ENCODE measurements at places on chromosomes 3 and 15.

GRCh38 chr15:68642491-68642845, 63.7 kb downstream of the CORO2B start:
- DNase-seq, result no peak

- DNase-seq, result no peak
Observed at GRCh38 chr15:98446083-98446482, 202.3 kb upstream of the IGF1R start.

- DNase-seq, result no peak
Observed at GRCh38 chr3:139577909-139578308, 38.4 kb upstream of the RBP1 start.

DNA sequence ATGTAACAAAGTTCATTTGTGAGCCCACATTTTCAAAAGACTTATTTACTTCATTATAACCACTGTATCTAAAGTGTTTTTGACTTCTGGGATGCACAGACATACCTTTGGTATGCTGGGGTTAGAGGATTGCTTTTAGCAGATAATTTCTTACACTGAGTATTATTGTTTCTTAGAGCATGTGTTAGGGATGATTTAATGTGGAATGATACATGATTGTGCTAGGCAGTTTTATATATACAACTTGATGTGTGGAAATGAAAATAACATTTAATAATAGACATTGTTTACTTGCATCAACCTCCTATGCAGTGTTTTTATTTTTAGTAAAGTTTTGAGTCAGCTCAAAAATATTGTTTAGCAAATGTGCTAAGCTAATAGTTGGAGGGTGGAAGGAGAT, 3.4 kb downstream of the KIF23 start:
- DNase-seq, result no peak

- no peak for DNase-seq
Observed at GRCh38 chr3:167718582-167718981, 16.1 kb downstream of the PDCD10 start.

GRCh38 chr15:72919936-72920465, 132.3 kb upstream of the NEO1 start:
- no peak for DNase-seq

DNA sequence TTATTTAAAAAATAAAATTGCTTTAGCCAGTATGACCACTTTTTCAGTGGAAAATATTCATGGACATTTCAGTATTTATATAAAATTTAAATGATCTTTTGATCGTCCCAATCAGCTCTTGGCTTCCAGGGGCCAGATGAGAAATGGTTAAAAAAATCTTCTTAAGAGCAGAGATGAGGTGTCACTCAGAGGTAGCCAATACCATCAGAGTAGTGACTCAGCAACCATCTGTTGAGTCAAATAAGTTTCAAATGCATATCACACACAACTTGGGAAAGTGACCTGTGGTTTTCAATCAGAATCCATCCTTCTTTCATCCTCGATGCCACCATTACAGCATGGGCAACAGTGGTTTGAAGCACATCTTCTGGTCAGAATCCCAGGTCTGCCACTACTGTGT, 958.8 kb upstream of the NR2F2 start:
- DNase-seq, result no peak

DNA sequence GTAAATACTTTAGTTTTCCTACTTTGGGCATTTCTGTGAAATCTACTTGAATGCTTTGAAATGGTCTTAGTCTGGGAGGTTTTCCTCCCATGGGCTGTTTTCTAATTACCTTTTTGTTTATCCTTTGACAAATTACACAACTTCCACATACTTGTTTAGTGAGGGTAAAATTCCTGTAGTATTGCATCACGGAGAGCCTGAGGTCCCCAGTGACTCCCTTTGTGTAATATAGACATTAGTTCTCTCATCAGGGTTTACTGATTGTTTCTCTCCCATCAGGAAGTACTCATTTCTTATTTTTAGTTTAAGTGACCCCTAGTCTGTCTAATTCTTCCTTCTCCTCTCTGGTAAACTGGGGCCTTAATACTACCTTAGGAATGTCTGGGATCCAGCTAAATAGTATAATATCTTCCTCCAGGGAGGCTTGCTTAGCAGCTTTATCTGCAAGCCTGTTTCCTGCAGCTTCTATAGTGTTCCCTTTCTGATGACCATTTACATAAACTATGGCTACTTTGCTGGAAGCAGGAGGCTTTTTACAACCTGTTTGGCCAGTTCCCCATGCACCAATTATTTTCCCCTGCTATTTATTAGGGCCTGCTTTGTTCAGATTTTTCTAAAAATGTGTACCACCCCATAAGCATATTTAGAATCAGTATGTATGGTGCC, 87.2 kb upstream of the XCR1 start:
- no peak for DNase-seq

- no peak for DNase-seq
Observed at GRCh38 chr3:127887321-127887720, 27.7 kb upstream of the KBTBD12 start.

DNA sequence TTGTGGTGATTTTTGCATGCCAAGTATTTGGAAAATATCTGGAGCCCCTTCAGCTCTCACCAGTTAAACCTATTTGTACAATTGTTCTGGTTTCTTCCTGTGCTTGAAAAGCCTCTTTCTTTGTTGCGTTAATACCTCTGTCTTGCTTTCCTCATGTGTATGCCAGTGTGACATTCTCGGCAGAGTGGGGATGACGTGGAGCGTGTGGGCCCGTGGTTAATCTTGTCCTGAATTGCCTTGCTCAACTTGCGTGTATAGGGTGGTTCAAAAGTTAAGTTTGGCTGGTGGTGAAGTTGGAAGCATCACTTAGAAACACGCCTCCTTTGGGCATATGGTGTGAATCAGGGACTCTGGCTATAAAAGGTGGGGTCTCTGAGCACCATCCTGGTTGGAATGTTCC, 67.1 kb downstream of the IGF1R start:
- no peak for DNase-seq

DNA sequence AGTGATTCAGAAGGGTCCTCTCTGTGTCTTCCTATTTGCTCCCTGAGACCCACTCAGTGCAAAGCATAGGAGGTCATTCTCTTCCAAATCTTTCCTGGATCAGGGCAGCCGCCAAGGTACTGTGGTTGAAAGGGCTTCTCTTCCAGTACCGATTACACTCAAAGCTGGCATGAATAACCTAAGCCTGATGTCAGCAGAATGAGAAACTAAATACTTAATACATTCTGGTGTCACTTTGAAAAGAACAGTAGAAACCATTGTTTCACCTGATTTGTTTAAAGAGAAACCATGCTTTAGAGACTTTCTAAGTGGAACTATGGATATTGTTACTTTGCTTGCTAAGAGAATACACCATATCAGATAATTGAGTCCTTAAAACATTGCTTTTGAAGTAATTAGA, 50.2 kb downstream of the PDHB start:
- no peak for DNase-seq

DNA sequence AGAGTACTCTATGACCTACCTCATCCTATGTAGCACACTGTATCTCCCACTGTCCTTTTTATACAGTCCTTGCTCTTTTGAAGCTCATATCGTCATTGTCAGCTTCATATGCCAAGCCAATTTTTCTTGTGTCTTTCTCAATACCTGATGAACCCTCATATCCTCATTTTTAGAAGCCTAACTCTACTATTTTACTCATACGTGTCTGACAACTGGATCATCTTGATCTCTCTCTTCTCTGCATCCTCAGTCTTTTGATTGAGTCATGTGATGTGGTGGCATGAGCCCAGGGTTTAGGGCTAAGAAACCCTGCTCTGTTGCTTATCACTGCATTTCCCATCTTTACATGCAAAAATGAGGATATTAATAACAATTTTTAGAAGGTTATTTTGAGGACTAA, 352.0 kb downstream of the LPP start:
- no peak for DNase-seq

DNA sequence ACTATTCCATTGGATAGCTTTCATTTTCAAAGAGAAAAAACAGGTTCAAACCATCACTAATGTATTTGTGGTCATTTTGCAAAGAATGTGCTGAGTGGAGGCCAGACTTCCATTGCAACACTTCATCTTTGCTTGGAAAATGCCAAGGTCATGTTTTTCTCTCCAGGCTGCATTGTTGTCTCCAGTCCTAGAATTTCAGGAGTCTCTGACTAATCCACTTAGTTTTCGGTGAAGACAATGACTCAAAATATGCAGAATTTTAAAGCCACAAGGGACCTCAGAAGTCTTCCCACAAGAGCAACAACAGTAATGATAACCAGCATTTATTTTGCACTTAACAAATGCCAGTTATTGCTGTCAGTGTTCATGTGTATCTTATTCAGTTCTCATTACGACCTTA, 277.0 kb downstream of the RYR3 start:
- no peak for DNase-seq

GRCh38 chr3:116912116-116912515, 202.5 kb downstream of the TUSC7 start:
- DNase-seq, result no peak
